Activated T-helper 1 cell treated with Interleukin-2 at 50 U/mL for 16 hours (primary cell): ENCODE measurements at places on chromosomes 1 and 21.

DNA sequence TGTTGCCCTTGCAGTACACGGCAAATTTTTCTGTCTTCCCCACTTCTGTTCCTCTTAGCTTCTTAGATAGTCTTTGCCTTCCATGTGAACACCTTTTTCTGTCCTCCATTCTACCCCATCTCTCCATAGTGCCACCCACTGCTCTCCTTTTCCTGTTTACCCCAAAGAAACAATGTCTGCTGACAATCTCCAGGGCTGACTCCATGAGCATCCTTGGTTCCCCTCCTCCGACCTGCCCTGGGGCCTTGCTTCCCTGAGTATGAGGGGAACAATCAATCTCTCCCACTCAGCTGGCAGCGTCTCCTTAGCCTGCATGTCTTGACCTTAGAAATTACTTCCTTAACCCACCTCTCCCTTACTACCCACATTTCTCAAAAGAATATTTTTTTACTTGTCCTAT lies 12.3 kb upstream of the MYBPHL start:
- DNase-seq, result no peak

DNA sequence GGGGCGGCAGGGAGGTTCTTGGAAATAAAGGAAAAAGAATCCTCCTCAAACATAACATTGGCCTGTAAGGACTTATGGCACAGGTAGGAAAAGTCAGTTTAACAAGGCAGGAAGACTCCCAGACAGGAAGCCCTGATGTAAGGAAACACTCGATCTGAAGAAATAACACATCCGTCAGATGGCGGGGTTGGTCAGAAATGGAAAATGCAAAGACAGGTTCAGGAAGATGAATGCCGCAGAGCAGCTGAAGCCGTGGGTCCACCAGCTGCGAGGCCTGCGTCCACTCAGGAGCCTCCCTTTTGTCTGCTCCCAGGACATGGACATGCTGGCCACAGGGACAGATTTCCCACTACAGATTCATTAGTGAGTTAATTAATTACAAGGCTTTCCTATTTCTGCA lies 3.8 kb downstream of the RSPH1 start:
- DNase-seq, result no peak

- DNase-seq, result no peak
Measured at GRCh38 chr1:200386416-200386815, 23.4 kb downstream of the ZNF281 start.

DNA sequence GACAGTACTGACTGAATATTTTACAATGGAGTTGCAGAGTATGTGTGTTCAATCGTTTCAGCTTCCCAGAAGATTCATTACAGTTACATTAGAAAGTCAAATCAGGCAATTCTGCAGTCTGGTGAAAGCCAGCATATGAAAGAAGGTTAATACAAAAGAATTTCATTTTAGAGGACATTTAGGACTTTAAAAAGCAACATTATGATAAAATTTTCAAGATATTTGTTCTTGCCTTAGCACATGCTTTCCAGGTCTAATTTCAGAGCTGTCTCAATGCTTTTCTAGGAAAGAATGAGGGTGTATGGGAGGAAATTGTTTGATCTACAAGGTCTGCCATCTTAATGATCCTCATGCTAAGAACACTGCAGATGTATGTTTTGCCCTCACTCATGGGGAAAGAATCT lies 63.2 kb downstream of the RERE start:
- DNase-seq, result no peak

DNA sequence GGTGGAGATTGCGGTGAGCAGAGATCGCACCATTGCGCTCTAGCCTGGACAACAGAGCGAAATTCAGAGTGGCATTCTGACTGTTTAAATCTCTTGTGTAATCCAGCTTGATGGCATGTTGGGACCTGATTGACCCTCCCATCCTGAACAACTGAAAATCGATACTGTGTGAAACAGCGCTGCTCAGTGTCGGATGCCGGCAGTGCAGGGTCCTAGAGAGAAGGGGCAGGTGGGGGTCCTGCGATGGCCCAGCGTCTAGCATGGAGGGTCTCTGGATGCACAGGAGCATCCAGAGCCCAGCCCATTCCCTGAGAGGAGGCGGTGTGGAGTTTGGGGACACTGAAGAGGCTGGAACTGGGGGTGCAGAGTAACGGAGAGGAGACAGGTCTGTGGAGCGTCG lies 15.8 kb downstream of the AGT start:
- no peak for DNase-seq

DNA sequence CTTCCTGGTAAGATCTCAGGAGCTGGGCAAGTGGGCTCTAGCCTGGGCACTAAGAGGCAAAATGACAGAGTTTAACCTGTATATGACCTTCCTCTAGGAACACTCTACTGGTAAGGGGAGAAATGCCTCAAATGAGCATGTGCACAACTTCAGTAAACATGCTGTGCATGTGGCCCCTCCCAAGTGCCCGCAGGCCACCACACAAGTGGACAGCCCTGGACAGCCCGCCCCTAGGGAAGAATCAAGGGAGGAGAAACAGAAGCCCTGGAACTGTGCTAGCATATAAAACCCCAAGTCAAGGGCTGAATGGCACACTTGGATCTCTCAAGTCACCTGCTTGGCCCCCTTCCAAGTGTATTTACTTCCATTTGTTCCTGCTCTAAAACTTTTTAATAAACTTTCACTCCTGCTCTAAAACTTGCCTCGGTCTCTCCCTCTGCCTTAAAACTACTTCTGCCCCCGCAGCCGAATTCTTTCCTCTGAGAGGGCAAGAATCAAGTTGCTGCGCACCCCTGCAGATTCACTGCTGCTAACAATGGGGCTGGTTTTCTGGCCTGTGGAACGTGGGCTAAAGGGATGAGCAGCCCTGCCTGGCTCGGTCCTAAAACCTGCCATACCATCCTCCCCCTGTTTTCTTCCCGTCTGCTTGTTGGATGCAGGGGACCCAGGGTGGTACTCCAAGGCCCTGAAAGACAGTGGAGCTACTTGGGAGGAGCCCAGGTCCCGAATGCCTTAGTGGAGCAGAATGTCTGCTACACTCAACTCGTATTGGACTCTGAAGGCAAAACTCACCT lies 93.5 kb downstream of the IER5 start:
- no peak for DNase-seq

- no peak for DNase-seq
Measured at GRCh38 chr1:207960346-207960745, 49.4 kb upstream of the CD34 start.

DNA sequence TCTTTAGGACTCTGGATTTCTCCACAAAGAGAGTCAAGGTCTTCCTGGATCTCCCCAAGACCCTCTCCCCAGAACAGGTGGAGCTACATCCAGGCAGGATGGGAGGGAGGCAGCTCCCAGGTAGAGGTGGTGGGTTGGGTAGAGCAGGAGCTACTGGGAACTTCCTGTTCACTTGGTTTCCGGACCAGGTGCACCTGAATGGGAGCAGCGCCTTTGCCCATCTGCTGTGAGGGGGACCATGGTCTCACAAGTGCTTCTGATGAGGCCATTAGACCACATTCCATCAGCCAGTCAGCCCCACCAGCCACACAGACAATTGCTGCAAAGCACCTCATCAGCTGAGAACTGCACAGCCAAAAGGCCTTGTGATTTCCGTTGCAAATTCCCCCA lies 188.8 kb downstream of the MATN1 start:
- DNase-seq, result no peak

DNA sequence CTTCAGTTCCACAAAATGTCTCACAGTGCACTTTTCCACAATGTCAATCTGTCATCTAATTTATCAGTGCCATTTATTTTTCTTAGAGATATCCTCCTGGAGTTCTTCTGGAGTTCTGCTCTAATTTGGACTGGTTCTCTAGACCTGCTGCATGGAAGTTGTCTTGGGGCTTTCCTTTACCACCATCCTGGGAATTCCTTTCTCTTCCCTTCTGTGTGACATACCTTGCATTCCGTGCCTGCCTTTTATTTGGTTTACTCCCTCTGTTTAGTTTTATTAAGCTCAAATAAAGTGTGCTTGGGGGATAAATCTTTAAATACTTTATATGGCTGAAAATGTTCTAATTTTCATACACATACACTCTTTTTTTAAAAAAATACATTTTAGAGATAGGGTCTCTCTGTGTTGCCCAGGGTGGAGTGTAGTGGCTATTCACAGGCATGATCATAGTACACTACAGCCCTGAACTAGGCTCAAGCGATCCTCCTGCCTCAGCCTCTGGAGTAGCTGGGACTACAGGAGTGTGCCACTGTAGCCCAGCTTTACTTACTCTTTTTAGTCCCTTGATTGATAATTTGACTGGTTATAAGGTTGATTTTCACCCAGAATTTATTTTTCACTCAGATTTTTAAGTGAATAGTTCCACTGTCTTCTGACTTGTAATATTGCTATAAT lies 14.4 kb downstream of the MTF2 start:
- no peak for DNase-seq

- no peak for DNase-seq
Measured at GRCh38 chr1:36166938-36167905, 11.3 kb downstream of the MAP7D1 start.

DNA sequence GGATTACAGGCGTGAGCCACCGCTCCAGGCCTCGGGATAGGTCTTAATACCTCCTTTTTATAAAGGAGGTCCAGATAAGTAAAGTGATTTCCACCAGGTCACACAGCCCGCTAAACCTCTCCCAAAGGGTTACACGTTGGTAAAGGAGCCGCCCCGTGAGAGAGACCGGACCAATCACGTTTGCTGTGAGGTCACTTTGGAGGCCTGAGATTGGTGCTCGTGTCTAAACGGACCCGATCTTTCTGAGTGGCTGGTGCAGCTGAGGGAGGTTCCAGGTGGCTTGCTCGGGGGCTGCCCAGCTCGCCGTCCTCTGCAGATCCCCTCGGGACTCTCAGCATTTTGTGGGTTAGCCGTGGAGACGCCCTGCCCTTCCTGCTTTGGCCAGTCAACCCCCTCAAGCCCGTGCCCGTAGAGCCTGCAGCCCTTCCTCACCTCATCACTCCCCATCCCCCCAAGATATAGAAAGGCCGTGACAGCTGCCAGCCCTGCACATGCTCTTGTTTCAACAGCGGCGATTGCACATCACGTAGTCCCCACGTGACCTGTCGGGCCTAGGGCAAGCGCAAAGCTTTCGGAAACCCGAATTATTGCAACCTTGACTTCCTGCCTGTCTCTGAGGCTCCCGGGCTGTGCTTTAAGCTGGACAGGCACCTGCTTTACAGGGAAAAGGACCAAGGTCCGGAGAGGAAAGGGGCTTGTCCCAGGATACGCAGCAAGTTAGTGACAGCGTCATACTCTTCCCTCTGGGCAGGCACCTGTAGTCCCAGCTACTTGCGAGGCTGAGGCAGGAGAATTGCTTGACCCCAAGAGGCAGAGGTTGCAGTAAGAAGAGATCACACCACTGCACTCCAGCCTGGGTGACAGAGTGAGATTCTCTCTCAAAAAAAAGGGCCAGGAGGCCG lies 5.0 kb upstream of the COA7 start:
- peak; percentile 63 for DNase-seq
